T-helper 17 cell (primary cell): ENCODE measurements at places on chromosomes 6 and 20.

DNA sequence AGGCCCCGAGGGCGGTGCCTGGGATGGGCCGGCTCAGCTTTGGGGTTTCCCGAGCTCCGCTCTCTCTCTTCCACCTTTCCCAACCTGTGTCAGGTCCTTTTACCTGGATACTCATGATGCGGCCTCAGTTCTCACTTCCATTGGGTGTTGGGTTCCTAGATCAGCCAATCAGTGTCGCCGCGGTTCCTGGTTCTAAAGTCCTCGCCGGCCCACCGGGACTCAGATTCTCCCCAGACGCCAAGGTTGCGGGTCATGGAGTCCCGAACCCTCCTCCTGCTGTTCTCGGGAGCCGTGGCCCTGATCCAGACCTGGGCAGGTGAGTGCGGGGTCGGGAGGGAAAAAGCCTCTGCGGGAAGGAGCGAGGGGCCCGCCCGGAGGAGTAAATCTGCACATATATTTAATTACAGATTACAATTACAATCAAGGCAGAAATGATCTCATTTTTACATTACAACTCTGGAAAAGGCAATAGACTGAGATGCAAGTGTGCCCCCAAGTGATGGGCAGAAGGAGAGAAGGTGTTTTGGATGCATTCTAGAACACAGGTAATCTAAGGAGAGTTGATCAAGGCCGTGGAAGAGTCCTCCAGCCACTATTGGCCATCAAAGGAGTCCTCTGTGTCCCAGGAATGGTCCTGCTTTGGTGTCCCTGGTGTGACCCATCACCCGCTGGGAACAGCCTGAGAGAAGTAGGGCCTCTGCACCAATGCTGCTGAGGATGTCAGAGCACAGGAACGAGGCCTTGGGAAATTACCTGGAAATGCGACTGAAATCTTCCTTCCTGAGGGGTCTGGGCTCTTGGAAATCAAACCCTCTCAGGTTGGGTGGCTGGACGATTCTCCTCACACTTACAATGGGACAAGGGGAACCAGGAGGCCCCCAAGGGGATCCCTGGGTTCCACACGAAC lies 34.7 kb upstream of the MICB start:
- peak; percentile 86 for DNase-seq

DNA sequence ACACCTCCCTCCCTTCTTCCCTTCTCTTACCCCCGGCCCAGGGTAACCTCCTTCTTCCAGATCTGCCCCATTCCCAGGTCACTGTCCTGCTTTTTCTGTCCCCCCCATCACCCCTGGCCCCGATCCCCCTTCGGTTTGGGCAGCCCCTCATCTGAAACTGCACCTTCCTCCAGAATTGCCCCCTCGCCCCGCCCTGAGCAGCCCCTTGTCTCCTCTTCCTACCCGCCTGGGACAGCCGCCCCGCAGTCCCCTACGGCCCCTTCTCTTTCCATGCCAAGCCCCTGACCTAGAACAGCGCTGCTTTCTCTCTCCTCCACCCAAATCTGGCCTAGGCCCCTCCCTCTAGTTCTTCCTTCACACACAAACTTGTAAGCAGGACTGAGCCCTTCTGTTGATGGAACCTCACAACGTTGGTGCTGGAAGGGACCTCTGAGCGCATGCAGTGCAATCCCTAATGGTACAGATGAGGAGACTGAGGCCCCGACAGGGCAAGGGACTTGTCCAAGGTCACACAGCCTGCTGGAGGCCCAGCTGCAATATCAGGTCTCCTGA lies 630 bp downstream of the PPP2R5D start:
- DNase-seq = no peak

DNA sequence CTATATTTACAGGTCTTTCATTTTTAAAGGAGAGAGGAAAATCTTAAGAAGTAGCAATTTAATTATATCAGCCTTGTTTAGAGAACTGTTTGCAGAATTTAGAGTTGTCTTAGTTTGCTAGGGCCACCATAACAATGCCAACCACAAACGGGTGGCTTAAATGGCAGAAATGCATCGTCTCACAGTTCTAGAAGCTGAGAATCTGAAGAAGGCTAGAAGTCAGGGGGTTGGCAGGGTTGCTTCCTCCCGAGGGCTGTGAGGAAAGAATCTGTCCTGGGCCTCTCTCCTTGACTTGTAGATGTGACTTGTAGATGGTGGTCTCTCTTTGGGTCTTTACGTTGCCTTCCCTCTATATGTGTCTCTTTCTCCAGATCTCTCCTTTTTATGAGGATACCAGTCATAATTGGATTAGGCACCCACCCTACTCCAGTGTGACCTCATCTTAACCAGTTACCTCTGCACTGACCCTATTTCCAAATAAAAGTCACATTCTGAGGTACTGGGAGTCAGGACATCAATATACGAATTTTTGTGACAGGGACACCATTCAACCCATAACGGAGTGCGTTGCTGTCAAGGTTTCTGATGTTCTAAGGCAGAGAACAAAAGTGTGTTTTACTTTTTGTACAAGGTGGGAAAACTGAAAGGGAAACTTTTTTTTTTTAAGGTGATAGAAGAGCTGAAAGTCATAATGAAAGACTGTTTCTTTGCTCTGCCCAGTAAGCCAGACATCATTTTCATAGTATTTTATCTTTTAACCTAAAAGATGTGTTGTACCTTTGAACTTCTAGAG lies 84.4 kb downstream of the SAMD3 start:
- DNase-seq = no peak

- DNase-seq = no peak
Measured at GRCh38 chr20:5885866-5886265, 64.5 kb downstream of the TRMT6 start.

DNA sequence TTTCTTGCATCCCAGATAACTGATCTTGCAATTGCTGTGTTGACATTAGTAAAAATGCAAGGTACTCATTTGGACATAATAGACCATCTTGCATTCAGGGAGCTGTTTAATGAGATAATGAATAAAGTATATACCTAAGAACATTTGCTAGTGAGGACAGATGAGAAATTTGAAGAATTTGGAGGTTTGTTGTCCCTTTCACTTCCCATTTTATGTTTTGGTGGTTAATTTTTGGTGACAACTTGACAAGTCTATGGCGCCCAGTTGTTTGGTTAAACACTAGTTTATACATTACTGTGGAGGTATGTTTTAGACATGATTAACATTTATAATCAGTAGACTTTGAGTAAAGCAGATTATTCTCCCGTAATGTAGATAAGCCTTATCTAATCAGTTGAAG lies 300.2 kb upstream of the SYNCRIP start:
- DNase-seq = no peak

DNA sequence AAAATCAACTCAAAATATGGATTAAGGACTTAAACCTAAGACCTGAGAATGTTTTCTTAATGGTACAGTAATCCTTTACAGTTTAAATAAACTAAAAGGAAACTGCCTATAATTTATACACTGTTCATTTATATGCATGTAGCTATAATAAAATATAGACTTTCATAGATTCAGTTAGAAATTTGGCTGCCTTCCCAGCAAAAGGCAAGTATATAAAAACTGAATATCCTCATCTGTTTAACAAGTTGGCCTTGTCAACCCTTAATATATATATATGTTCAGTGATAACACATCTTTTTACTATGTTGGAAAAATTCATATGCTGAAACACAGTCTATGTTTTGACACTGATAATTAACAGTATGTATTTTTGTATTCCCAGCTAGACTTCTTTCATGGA lies 123.1 kb downstream of the GRIK2 start:
- no peak for DNase-seq
